Cortex of kidney (tissue), 1 donor: ENCODE measurements at places on chromosomes 7 and 10.

DNA sequence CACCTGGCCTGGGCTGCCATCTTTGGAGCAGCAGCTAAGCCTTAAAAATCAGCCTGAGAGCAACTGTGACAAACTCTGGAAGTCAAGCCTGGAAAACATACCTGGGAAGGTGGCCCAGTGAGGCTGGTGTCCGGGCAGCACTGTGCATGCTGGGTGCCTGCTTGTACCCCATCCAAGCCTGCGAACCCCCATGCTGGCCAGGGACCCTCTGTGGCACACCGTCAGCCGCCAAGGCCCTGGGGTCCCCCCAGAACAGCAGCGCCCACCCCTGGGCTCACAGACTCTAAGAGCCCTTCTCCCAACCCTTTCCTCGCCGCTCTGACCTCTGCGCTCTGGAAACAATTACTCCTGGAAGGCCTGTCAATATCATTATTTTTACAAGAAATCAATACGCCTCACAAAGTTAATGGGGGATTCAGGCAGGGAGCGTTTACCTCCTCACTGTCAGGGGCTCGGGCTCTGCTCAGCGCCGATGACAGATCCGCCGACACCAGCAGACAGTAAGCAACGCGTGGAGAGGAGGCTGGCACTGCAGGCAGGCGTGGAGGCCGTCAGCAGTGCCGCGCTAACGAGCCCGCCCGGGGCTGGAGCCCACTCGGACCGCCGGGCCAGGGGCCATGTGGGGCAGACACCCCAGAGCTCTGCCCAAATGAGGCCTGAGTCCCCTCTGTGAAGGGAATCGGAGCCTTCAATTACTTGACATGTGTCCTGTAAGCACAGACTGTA lies 54.4 kb downstream of the EBF3 start:
- DNase-seq, result no peak

GRCh38 chr7:138278601-138279000 lies 181.5 kb upstream of the TRIM24 start:
- no peak for DNase-seq

GRCh38 chr10:127866276-127867013 lies 26.3 kb downstream of the CLRN3 start:
- DNase-seq, result no peak

- DNase-seq, result no peak
Observed at GRCh38 chr10:10330418-10330817, 687.3 kb upstream of the CELF2 start.

DNA sequence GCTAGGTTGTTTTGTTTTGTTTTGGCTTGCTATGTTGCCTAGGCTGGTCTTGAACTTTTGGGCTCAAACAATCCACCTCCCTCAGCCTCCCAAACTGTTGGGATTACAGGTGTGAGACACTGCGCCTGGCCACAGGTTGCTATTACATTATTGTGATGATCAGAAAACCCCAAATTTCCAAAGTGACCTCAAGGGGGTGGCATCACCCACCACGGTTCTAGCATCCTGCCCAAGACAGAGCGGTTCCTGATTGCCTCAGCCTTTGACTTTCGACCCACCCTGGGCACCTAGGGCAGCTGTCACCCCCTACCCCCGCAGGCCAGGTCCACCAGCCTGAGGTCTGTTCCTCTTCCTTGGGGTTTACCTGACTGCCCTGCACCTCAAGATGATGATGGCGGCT lies 28.4 kb downstream of the SBDS start:
- no peak for DNase-seq

DNA sequence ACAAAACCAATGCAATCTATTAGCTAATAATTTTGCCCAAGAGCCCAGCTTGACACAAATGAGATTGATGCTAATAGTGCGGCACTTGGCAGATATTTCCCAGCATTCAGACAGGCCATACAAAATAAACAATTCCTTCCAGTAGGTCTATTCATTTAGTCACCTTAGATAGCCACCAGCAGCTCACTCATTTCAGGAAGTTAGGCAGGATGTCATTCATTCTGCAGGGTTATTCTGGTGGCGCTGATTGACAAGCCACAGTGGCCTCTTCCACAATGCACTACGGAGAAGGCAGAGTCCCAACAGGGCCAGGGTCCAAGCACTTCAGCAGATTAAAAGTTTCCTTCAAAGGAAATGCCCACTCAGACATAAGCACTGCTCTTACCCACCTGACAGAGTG lies 55.8 kb downstream of the PIK3AP1 start:
- DNase-seq, result no peak

DNA sequence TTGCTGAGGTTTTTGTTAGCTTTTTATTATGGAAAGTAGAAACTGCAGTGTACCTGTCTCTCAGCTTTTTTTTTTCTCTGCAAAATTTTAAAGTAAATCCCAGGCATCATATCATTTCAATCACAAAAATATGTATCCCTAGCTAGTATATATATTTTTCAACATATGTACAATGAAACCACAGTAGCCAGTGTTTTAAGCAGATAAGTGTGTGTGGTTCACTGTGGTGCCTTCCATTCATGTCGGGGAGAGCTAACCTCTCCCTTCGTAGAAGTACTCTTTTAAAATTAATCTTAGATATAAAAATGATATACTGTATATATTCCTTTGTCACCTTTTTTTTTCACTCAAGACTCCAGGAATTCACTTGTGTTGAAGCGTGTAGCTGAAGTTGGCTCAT lies 22.7 kb downstream of the CUL1 start:
- DNase-seq, result no peak

DNA sequence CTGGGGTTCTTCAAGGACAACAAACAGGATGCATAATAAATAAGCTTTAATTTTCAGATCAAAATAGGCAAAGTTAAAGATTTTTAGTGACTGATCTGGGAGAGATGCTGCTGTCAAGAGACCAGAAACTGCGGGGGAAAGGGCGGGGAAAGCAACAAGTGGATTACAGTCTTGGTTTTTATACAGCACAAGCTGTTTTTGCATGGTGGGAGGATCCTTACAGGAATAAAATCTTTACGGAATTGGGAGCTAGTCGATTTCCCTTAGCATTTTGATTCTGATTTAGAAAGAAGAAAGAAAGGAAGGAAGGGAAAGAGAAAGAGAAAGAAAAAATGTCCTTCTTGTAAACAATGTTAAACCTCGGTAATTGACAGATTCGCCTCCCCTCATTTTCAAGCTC lies 242.3 kb upstream of the SP8 start:
- DNase-seq, result no peak

- DNase-seq, result no peak
Observed at GRCh38 chr7:133237545-133237944, 15.3 kb upstream of the EXOC4 start.

DNA sequence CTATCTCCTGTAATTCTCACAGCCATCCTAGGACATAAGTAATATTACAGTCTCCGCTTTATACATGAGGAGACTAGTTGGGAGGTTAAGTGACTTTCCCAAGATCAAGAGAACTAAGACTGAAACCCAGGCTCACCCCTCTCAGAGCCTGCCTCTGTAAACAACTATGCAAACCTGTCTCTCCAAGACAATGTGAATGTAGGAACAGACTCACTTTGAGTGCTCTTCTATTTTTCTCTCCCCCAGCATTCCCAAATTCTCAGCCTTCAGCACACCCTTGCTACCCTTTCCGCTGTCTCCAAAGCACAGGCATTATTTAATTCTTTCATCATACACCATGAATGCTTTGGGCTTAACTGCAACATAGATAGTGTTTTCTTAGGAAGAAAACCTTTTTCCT lies 13.6 kb downstream of the ACTA2 start:
- no peak for DNase-seq

DNA sequence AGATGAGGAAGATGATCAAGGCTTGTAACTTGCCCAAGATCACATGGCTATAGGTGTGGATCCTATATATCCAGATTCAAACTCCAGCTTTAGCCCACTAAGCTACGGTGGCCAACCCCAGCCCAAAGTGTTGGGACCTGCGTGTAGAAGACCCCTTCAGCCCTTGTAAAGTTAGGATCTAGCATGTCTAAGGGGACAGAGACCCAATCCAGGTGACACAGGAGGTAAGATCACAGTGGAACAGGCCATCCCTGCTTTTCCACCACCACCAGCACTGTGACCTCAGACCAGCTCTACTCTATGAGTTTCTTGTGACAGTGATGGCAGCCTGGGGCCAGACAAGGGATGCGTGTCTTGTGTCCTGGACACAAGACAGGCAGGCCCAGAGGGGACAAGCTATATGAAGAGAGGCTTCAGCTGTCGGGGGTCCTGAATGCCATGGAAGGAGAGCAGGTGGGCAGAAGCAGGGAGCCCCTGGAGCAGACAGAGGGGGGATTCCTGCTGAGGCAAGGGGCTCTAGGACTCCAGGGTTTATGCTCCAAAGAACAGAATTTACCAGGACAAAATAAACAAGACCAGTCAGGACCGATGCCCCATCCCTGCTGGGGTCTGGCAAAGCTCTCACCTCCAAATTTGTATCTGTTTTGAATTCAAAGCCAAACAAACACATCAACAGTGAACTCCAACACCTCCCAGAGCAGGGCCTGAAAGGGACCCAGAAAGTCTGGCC lies 10.4 kb downstream of the GPRIN2 start:
- DNase-seq, result no peak

DNA sequence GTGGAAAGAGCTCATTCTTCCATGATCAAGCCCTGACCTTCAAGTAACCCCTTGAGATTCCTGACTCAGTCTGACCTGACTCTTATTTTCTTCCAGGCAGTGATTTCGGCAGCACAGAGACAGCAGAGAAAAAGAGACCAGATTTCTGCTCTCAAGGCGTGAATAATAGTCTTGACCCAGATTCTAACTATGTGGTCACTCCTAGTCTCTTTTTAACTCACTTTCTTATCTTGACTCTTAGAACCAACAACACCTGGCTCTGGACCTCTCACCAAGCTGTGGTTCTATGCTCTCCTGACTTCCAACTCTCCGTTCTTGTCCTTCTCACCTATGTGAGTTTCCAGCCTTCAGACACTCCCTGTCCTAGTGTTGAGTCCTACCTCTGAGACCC lies 36.9 kb upstream of the KDM7A start:
- DNase-seq, result no peak

DNA sequence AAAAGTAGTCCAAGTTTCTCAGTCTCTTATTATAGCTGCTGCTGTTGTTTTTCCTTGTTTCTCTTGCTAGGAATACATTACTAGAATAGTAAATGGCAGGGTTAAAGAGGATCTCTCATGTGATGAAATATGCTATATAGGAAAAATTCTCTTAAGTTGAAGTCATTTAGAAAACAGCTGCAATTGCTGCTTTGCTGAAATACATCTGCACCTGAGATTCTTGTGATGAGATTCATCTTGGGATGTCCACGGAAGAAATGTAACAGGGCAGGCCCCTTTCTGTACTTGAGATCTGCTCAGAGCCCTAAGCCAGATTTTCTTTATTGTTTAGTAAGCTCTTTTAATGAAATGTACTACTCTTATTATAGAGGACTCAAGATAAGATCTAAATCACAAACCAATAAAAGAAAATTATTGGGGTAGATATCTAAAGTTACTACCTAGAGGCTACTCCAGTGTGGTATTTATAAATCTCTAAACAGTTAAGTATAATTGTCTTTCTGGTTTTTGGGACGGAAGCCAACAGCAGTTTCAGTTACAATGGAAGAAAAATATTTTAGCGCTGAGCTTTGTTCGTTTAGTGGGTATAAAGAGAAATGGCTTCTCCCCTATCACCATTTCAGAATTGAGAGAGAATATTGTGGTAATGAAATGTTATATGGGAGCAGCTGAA lies 701.5 kb downstream of the KCNMA1 start:
- DNase-seq, result no peak
